ENCODE measurements at places on chromosomes 16 and 17. TPM values are rescaled to one million over a fixed set of nuclear protein-coding genes. Genes with fewer than 3 reads are reported as not detected.

Gene LRRC36
- not detected for total RNA-seq

- no peak for DNase-seq
Observed at GRCh38 chr16:75092777-75093176, 23.8 kb downstream of the LDHD start.

DNA sequence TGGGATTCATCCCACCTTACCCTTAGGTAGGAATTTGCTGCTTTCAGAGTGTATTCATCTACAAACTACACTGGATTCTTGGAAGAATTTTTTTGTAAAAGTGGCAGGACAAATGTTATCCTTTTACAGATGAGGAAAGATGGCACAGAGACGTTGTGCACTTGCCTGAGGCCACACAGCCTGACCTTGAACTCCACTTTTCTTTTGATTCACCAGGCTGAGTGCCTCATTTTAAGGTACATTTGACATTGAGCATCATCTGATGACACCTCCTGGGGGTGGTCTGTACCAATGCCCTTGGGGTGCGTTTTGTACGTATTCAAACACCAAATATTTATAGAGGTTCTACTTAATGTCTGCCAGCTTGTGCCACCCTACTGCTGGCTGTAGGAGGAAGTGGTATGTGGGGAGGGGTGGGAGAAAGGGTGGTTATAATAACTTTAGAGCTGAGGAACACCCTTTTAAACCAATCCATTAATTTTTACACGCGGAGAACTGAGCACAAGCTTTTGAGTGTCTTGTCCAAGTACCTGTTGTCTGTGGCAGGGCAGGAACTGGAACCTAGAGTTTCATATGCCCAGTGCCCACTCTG lies 29.1 kb downstream of the HS3ST3B1 start:
- no peak for DNase-seq

DNA sequence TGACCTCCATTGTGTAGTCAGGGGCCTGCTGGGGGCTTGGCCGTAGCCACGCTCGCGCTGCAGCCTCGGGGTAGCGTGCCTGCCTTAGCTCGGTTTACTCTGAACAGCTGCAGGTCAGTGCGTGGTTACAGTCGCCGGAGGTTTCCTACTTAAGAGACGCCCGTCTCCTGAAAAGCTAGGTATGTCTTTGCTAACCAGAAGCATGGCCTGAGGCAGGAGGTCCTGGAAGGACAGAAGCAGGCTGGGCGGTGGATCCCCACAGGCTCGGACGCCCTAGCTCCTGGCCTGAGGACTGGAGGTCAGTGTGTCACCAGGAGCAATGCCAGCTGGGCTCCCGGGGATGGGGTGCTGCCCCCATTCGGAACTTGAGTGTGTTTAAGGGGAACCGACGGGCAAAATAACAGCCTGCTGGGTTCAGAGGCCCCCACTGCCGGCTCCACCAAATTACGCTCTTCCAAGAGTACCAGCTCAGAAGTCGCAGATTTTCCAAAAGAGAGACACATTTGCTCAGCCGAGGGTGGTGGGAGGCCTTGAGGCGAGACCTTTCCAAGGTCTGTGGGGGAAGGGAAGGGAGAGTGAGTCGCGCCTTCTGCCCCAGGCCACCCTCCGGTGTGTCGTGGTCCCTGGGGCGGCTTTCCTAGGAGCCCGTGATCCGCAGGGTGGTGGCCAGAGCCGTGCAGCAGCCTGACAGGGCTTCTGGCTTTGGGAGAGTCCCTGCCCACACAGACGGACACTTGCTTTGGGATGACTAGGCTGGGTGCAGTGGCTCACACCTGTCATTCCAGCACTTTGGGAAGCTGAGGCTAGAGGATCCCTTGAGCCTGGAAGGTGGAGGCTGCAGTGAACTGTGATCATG lies 3.9 kb upstream of the GNG13 start:
- no peak for DNase-seq

DNA sequence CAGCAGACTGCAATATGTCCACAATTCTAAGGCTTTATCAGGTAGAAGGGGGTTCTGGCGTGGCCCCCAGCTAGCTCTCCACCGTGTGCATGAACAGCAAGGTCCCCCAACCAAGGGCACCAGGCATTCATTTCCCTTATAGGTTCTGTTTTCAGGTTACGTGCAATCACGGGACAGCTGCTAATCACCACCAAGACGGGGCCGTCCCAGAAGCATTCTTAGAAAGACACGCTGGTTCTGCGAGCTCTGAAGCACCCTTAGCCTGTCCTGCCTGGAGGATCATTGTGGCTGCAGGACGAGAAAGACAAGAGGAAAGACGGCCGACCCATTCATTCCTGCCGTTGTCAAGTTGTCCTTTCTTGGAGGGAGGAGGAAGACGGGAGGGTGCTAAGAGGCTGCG lies 302.9 kb downstream of the SOX9 start:
- DNase-seq = no peak

DNA sequence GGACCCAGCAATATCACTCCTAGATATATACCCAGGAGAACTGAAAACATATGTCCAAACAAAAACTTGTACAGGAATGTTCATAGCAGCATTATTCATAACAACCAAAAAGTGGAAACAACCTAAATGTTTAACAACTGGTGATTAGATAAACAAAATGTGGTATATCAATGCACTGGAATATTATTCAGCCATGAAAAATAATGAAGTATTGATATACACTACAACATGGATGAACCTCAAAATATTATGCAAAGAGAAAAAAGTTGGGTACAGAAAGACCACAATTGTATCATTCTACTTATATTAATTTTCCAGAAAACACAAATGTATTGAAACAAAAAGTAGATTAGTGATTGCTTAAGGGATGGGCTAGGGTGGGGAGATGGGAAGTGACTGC lies 498.6 kb downstream of the GRIN2A start:
- no peak for DNase-seq

- DNase-seq = no peak
Observed at GRCh38 chr17:61456688-61457225, 4.5 kb downstream of the TBX4 start.

GRCh38 chr17:69046121-69046807 lies 14.5 kb downstream of the ABCA9 start:
- no peak for DNase-seq

Data from mammary epithelial cell (primary cell).